AG08395 (cell line): ENCODE measurements at places on chromosomes 2 and 18.

GRCh38 chr2:203623096-203623495 is 83.3 kb upstream of the CD28 start:
- peak; percentile 93 for DNase-seq

DNA sequence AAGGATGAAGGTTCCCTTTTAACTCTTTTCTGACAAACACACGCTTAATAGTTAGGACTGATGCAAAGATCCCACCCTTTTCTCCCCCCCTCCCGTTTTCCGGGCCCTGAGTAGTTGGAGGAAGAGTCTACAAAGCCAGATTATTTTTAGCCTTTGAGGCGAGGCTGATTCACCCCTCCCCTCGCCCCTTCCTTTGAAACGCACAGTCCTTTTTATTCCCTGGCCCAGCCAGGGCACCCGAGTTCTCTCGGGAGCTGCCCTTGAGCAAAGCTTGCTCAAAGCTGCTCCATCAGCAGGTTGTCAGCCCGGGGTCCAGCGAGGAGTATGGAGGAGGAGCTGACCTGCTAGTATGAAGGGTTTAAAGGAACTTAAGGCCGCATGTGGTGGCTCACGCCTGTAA is 47.1 kb upstream of the SPRED2 start:
- no peak for DNase-seq

GRCh38 chr18:78396077-78396476 is 583.5 kb upstream of the SALL3 start:
- no peak for DNase-seq

DNA sequence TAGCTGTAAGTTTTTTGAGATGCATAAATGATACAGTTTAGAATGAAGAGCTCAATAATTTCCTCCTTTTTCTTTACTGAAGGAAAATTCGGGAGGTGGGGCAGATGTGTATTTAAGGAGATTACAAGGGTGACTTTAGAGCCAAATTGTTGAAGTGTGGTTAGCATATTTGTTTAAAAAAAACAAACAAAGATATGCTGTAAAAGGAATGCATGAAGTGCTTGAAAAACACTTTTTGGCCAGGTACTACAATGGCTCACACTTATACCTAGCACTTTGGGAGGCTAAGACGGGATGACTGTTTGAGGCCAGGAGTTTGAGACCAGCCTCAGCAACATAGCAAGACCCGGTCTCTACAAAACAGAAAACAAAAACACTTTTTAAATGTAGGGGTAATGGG is 38.4 kb downstream of the CD302 start:
- no peak for DNase-seq

DNA sequence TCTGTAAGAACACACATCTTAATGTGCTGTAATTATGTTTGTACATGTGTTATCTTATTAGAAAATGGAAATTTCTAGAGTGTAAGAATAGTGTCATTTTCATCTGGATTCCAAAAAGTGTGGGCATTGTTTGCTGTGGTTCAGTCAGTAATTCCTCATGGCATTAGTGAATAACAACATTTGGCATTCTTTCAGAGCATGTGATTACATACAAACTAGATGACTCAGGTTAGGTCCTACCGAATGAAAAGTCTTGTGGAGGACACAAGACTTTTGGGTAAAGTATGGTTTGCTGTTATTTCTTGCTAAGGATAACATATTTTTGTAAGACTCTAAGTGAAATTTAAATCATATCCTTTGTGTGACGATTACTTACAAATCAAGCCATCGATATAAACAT is 593.1 kb upstream of the NRXN1 start:
- DNase-seq: no peak
